ENCODE measurements at places on chromosomes 12 and 14.
A peak's percentile ranks its signal among the peaks of the same experiment; 100 is the strongest.

GRCh38 chr12:64813723-64814122 is 10.7 kb upstream of the TBC1D30 start:
- DNase-seq = no peak

GRCh38 chr12:29316752-29317151 is 64.2 kb downstream of the ERGIC2 start:
- no peak for DNase-seq

DNA sequence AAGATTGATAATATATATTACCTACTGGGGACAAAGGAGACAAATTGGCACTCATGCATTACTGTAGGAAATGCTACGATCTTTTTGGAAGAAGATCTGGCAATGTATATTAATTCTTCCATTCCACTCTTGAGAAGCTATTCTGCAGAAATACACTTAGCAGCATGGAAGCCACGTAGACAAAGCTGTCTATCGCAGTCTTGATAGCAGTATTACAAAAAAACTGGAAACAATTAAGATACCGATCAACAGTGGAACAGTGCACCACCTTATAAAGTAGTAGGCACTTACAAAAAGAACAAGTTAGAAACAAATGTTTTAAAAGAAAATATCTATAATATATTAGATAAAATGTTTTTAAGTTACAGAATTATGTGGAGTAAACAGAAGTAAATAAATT is 87.2 kb downstream of the ABCD2 start:
- no peak for DNase-seq

- no peak for DNase-seq
Observed at GRCh38 chr12:96359328-96359727, 40.9 kb downstream of the CDK17 start.

DNA sequence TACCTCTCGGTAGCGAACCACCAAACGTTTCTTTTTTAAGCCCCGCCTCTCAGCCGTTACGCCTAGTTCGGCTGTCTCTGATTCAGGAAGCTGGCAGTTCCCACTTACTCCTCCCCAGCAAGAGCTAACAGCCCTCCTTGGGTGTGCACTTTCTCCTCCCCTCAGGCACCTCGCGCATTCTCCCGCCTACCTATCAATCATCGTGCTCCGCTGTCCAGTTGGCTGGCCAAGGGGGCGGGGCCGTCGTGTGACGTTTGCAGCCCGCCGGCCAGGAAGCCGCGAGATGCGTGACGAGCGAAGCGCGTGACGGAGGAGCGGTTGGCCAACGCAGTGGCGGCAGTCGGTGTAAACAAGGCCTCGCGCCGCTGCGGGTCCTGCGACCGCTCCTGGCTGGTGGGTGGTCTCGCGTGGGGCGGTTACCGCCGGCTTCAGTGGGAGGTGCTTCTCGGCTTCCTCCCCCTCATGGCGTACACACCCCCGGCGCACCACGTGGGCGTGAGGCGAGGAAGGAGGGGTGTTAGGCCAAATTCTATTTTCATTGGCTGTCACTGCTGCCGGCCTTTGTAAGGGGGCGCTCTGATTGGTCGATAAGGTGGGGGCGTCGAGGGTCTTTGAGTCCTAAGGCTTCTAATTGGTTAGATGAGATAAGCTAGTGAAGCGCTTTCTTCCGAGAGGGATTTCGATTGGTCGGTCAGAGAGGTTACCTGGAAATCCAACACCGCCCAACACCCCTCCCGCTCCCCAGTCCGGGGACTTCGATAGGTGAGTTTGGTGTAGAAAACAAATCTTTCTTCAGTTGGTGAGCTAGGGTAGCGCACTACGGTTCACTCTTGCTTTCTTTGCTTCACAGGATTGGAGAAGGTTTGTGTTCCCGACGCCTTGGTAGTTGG is at the start of the genes DCAF11 and NRL:
DCAF11 (plus strand) TSS at position 246 of the 890 bp plus-strand sequence. CDS start 818 bp downstream, outside the sequence.
NRL (minus strand) TSS at position 418 of the 890 bp plus-strand sequence. CDS start 32,101 bp downstream, outside the sequence.
- DNase-seq = peak; percentile 99

DNA sequence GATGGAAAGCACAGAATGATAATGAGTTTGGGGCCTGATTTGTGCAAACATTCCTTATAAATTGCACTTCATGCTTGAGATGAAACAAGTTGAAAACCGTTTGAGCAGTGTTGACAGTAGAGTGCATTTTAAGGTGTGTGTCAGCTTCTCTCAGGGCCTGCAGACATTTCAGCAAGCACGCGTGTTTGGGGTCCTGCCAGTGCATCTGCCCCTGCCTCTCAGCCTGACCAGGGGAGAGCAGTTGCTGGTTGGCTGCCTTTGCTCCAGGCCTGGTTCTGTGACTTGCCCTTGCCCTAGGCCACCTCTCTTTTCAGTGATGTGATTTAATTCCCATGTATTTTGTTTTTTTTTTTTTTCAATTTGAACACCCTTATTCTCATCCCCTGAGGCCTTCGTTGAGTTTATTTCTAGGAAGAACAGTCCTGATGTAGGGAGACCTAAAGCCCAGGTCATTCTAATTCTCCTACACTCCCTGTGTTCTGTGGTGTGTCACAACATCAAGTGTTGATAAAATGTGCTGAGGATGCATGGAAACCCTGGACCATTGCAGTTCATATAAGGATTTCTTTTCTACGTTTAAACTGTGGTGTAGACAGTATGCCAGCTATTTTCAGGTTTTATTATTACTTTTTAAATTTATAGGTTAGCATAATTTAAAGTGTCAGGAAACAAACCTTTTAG is 40.1 kb upstream of the AMN start:
- DNase-seq = no peak

DNA sequence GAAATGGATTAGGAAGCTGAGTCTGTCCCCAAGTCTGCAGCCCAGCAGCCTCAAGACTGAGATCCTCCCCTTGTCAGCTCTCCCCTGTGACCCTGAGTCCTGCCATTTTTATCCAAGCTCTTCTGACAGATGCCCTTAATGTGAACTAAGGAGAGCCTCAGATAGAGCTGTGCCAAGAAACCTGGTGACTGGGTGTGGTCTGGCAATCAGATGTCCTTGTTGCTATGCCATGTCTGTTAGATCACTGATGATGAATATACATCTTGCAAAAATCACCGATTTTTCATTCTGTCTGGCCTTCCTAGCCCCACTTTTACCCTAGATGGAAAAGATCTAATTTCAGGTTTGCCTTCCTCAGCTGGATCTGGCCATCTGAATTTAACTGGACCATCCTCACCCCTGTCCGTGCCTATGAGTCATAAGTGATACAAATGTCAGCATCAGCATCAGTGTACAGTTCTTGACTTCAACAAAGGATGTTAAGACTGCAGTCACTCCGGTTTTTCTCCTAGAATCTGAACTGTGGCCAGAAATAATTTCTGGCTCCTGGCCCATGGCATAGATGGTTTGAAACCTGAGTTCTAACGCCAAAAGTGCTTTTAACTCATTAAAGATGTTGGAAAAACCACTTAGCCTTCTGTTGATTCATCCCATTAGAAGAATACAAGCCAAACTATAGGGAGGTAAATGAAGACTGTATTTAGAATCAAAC is 61.2 kb upstream of the GRIP1 start:
- DNase-seq = no peak
